ENCODE measurements at places on chromosomes 16 and 17.

GRCh38 chr17:71286625-71287024 lies 834.2 kb upstream of the SOX9 start:
- DNase-seq: no peak

- no peak for DNase-seq
Observed at GRCh38 chr17:5511401-5512225, 25.2 kb downstream of the MIS12 start.

DNA sequence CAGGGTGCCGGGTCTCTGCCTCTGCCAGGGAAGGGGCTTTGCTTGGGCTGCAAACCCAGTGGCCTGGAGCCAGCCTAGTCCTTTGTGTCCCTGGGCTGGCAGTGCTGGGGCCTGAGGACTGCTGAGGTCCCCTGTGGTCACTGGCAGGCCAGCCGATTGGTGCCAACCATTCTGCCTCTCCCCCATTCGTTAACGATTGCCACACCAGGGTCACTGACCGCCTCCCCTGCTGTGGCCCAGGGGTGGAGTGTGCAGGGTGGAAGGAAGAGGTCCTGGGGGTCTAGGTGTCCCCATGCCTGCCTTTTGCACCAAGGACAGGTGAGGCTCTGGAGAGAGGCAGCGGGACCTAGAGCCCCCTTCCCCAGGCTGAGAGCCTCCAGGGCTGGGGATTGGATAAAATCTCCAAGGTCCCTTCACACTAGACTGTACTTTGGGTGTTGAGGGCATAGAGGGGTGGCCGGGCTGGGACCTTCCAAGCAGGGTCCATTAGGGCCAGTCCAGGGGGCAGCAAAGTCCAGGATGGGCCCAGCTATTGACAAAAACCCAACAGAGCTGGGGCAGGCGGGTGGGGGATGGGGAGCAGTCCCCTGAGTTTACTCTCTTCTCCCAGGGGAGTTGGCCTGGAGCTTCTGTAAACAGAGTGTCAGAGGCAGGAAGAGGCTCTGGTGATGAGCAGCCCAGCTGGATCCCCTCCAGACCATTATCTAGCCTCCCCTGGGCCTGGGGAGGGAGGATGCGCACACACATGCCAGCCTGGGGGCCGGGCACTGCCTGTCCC lies 1.1 kb downstream of the VASN start:
- DNase-seq: no peak

- DNase-seq: no peak
Observed at GRCh38 chr16:70508752-70509151, 14.6 kb downstream of the COG4 start.

GRCh38 chr17:82835122-82835521 lies 4.7 kb downstream of the ZNF750 start:
- no peak for DNase-seq

DNA sequence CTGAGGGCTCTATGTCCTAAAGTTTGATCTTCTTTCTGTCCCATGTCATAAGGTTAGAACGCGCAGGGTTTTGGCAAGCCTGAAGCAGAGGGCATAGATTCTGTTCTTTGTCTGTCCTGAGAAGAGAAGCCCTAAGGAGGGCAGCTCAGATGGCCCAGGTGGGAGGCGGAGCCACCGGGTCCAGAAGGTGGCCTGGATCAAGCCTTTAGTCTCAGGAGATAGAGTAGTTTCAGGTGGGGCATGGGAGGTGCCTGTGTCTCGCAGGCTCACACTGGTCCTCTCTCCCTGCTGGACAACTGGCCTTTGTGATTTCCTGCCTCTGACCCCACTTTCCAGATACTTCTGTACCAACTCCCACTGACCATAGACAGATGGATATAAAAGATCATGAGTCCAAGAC lies 44.2 kb upstream of the DNAJA2 start:
- DNase-seq: no peak

- no peak for DNase-seq
Observed at GRCh38 chr17:52209507-52209906, 51.0 kb upstream of the CA10 start.

Measured in putamen (tissue), 1 donor.